ENCODE measurements at places on chromosomes 2 and 18.

DNA sequence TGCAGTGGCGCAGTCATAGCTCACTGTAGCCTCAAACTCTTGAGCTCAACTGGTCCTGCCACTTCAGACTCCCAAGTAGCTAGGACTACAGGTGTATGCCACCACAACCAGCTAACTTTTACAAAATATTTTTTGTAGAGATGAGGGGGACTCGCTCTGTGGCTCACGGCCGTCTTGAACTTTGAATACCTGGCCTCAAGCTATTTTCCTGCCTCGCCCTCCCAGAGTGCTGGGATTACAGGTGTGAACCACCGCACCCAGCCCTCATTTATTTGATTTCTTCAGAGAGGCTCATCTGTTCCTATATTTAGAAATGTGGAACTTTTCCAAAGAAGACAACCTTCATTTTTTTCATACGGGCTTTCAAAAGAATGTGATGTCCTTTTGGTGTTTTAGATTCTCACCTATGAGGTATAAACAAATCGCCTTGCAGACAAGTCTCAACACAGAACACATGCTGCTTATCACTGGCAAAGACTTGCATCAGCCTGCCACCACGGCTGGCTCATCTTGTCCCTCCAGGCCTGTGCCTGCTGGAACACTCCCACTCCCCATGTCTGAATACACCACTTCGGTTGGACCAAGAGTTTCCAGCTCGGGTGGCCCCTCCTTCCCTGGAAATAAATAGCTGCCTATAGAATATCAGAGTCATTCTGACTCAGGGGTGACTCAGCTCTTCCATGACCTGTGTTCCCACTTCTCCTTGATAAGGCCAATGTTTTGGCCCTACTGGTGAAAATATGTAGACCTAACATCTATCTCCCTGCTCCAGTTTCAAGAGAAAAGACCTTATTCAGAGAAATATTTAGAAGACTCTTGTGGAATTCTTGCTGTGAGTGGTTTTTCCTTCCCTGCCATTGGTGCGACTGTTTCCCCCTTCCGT, 202.6 kb downstream of the TGIF1 start:
- DNase-seq = peak; percentile 95

DNA sequence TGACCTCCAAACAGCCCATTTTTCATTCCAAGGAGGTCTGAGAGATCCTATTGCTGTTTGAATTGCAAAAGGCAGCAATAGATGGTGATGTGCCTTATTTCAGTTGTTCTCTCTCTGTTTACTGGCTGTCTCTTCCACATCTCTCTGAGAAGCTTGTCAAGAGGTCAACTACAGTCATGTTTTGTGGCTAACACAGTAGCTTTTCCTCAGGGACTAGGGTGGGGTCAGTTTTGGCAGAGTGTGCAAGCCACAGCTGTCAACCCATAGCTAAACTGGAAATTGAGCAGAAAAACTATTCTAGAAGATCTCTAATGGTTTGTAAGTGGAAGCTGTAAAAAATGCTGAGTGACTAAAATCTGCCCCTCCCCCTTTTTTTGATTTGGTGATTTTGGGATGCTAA, 67.1 kb downstream of the DIS3L2 start:
- DNase-seq = no peak

DNA sequence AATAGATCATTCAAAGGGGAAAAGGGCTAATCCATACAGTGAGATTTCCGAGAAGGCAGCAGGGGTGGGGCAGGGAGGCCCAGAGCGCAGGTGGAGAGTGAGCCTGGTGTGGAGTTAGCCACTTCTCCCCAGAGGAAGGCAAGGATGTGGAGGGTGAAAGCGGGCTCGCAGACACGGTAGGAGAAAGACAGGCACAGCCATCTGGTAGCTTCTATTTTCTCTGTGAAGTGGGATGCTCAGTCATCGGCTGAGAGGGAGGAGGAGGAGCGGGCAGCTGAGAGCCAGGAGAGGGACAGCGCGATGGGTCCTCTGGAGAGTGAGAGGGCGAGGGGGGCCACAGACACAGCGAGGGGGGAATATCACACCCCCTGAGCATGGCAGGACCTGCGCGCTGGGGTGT, 153.3 kb upstream of the NDUFV2 start:
- no peak for DNase-seq

GRCh38 chr18:67463829-67464228, 52.7 kb downstream of the DSEL start:
- DNase-seq = no peak

- no peak for DNase-seq
These were observed 2.4 kb upstream of the CHRNG start for GRCh38 chr2:232537079-232537478.

DNA sequence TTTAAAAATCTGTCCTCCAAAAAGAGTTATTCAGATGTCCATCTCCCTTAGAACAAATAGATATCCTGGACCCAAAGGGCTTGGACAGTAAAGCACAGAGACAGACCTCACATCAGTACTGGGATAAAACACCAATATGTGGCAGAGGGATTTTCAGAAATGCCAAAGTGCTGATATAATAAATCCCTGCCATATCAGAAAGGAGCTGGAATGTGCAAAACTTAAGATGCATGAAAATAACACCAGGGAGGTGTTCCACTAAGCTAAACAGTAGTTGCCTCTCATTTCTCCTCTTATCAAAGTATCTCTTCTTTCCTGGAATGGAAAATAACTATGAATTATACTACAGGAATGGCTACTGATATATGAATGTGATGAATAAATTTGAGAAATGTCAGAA, 13.2 kb downstream of the USP40 start:
- no peak for DNase-seq

- DNase-seq = no peak
These were observed 70.8 kb downstream of the SESTD1 start for GRCh38 chr2:179193759-179194394.

DNA sequence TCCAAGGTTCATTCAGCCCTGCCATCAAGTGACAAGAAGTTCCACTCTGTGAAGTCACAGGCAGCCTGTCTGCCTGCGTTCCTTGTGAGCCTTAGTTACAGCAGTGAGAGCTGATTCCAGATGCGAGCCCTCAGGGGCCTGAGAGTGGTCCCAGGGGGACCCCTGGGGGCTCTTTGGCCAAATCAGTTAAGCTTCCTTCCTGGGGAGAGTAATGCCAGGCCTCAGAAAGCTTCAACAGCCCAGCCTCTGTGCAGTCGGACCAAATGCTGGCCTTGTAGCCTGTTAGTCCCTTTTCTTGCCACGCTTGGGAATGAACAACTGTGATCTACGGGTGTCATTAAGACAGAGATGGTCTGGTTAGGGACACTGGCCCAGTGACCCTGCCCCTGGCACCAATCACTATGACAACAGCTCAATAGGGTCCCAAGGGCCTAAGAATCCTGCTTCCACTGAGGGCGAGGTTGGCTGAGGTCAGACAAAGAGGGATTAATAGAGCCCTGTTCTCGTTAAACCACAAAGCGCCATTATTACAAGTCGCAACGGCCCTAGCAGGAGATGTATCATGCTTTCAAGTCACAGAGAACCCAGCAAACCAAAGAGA, 50.9 kb downstream of the HS1BP3 start:
- DNase-seq = no peak

DNA sequence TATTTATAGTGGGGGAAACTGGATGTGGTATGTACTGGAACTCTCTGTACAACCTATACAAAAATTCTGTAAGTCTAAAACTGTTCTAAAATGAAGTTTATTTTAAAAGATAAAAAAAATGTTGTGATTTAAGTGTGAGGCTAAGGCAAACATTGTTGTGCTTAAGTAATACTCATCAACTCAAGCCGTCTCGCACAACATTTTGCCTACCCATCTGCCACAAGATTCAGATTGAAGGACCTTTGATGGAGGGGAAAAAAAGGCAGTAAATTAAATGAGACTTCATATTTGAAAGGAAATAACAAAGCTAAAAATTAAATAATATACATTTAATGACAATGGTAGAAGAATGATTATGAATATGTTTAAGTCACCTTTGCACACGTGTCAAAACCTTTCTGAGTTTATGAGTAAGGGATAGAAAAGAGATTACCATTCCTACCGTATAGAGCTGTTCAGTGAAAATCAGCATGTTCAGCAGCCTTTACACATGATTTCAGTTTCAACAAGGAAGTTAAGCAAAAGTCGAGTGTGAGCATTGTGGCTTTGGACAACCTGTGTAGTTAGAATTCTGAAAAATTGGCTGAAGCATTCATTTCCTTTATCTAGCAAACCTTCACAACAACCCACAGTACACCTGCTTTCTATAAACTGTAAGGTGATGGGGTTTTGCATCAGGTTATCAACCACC, 499.3 kb downstream of the IRS1 start:
- DNase-seq = peak; percentile 17

GRCh38 chr2:20165677-20166509, 59.0 kb downstream of the SDC1 start:
- DNase-seq = no peak

DNA sequence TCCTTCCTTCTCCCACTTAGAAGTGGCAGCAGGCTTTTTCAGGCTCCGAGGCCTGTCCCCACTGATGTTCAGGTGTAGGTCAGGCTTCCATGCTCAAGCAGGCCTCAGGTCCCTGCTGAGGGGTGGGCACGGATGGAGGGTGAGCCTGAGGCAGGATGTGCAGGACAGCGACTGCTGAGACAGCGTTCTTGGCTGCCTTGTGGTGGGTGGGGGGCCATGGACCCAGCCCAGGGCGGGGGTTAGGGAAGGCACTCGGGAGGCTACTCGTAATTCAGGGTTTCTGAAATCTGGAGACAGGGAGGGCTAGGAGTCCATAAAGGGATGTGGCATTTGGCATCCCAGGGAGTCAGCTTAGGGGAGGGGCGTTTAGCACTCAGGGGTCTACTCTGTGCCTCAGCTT, 30.3 kb downstream of the COLEC11 start:
- no peak for DNase-seq

DNA sequence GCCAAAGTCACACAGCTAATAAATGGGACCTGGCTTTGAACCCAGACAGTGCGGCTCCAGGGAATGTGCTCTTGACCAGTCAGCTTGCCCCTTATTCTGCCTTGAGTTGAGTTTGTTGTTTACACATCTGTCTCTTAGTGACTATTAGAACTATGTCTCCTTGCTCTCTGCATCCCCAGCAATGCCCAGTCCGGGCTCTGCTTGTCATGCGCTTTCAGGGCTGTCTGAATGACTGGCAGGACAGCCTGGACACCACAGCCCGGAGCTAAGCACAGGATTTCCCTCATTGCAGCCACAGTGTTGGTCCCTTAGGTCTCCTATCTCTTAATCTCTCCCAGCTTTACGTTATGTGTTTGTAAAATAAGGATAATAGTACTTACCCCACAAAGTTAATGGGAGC, 246.4 kb upstream of the RAB12 start:
- DNase-seq = no peak

GRCh38 chr18:58216071-58216481, 172.1 kb downstream of the NEDD4L start:
- DNase-seq = no peak

DNA sequence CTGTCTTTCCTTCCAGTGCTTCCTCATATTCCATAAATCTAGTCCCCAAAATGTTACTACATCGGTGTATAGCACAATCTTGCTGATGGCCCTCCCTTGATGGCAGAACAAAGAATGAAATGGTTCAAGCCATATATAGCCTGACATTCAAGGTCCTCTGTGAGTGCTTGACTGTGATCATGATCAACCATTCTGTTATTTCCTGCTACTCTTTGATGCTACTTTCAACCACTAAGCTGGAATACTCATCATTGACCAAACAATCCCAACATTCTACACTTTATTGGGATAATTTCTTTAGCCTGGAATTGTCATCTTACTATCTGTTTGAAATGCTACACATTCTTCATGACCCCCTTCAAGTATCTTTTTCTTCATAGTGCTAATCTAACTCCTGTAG, 633.9 kb downstream of the PLCL1 start:
- DNase-seq = no peak

- no peak for DNase-seq
These were observed 612.8 kb downstream of the RNF144A start for GRCh38 chr2:7530001-7530400.

- no peak for DNase-seq
These were observed 40.5 kb upstream of the IL1R1 start for GRCh38 chr2:102101849-102102635.

GRCh38 chr2:238294393-238295143, 6.2 kb upstream of the PER2 start:
- DNase-seq = no peak

DNA sequence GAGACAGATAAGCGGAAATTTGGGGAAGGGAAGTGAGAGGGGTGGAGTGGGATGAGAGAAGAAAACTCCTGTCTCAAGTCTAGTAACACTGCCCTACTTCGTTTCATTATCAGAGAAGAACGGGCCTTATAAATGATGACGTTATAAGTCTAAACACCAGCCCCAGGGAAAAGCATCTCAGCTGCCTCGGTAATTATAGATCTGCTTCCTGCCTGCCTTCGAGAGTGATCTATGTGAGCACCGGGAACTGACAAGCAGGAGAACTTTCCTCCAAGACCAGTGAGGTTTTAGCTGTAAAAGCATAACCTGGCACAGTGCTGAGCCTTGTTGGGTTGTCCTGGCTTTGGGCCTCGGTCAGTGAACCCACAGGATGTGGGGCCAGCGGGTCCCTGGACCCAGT, 227.9 kb upstream of the SIX2 start:
- DNase-seq = peak; percentile 7

DNA sequence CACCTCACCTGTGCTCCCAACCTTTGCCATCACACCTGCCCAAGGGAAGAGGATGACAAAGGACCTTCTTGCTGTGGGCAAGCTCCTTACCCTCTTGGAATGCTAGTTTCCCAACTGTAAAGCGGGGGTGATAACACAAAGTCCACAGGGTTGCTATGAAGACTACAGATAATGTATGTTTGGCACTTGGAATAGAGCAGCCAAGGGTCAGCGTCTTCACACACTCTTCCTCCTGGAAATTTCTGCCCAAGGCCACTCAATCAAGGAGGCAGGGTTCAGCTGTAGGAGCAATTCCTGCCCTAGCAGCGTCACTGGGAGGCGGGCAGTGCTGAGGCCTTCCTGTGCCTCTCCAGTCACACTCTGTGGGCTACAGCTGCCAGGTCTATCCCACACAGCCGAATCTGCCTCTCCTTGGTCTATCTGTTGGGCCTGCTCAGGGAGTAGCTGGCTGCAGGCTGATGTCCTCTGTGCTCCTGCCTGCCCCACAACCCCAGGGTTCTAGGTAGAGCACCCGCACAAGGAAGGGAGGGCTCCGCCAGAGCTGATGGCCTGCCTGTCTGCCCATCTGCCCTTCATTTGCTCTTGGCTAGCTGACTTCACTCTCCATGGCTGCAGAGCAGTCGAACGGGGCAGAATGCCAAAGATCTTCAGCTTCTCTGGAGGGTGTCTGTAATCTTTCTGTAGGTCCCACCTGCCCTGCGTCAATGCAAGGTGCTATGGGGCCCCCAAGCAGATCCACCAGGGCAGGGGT, 91.9 kb downstream of the MRO start:
- DNase-seq = no peak

- no peak for DNase-seq
These were observed 152.3 kb upstream of the STON1 start for GRCh38 chr2:48377646-48378045.

DNA sequence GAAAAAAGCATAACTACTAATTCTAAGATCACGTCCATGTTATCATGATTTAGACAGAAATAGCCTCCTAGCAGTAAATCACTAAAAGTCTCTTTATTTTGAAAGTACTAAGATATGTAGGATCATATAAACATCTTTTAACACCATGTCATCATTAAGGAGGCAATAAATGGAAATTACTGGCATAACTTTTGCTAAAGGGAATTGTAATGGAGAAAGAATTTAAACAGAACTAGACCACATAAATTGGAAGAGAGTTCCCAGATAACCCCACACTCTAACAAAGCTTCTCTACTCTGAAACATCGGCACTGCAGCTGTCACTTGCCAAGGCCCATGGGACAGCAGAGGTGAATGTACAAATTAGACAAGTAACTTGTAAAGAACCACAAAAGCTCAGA, 29.5 kb downstream of the STK39 start:
- DNase-seq = no peak
